ENCODE measurements at places on chromosomes 7 and 10.
A peak's percentile ranks its signal among the peaks of the same experiment; 100 is the strongest.

- DNase-seq: no peak
Observed at GRCh38 chr7:92799446-92800211, 36.7 kb downstream of the CDK6 start.

DNA sequence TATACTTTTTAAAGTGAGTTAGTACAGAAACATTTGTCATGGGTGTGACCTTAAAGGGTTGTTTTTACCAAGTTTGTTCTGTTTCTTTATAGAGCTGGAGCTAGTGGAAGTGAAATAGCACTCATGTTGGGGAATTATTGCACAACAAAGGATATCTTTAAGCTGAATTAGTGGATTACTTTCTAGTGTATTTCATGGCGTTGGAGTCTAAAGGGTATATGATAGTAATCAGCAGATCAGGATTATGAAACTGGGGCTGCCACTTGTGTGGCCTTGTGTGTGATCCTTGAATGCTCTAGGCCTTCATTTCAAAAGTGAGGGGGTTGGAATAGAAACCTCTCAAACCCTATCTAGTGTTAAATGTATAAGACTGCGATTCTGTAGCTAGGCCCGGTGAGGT lies 123.6 kb downstream of the LYZL1 start:
- DNase-seq: no peak

DNA sequence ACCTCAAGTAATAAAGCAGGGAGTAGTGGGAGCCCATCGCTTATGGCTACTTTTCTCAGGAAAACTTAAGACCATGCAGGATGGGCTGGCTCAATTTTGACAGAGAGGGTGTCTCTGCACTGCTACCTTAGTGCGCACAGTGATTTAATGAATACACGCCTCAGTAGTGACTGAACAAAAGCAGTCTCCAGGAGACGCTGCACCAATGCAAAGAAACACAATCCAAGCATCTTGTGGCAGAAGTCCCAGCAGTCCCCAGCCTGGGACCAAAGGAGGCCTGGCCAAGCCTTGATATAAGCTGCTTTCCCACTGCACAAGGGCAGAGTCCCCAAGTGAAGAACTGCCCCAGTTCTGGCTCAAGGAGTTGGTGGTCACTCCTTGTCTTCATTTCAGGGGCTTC lies 368.9 kb downstream of the KCNMA1 start:
- DNase-seq: no peak

DNA sequence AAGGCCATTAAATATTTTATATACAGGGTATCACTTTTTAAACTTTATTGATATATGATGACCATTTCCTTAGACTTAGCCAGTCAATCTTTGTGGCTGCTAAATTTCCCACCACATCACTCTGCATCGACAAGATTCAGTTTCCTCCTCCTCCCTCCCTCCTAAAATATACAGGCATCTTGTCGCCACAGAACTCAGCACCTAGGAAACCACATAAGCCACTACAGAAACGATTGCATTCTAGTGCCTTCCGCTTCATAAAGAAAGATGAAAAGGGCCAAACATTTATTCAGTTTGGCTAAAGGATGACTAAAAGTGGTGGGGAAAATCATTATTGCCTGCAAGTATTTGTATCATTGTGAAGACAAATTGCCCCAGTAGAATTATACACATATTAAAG lies 30.7 kb downstream of the ERCC6 start:
- no peak for DNase-seq

DNA sequence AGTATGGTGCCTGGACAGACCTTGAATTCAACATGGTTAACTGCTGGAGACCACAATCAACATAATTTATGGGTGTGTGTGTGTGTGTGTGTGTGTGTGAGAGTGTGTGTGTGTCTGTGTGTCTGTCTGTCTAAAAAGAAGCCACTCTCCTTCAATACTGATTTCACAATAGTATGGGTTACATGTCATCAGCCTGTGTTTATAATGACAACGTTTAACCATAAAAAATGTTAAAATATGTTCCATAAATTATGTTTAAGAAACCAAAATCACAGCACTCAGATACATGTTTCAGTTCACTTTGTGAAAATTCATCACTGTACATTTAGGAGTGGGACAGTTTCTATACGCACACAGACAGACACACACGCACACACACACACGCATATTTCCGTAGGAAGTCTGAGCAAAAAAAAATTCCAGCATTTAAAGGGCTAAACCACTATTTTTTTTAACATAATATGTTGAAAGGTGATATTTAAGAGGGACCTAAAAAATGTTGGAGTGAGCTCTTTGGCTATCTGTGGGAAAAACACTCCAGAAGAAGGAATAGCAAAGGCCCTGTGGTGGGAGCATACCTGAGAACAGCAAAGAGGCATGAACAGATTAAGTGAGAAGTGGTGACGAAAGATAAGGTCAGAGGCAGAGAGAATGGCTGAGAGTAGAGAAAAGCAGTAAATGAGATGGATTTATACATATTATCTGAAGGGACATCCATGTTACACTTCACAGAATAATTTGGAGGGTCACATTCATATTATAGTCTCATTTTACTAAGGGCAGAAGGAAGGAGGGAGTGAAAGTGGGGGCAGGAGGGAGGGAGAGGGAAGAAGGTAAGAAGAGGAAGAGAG lies 10.9 kb downstream of the PDZD8 start:
- DNase-seq: no peak

GRCh38 chr10:119393421-119393820 lies 149.1 kb downstream of the RGS10 start:
- DNase-seq: no peak

- peak; percentile 54 for DNase-seq
Observed at GRCh38 chr7:130486114-130486953, 5.6 kb upstream of the MEST start.
